ENCODE measurements at places on chromosomes 1 and 21. TPM values are rescaled to one million over a fixed set of nuclear protein-coding genes. Genes with fewer than 3 reads are reported as not detected.

GRCh38 chr1:151058692-151059091 lies 730 bp downstream of the CDC42SE1 start:
- DNase-seq, result peak; percentile 30

- DNase-seq, result no peak
Measured at GRCh38 chr1:189958756-189959155, 518.9 kb downstream of the BRINP3 start.

GRCh38 chr1:9653491-9654050 lies 2.0 kb downstream of the PIK3CD start:
- DNase-seq, result no peak

- no peak for DNase-seq
Measured at GRCh38 chr1:76876655-76877395, 9.5 kb downstream of the ST6GALNAC5 start.

DNA sequence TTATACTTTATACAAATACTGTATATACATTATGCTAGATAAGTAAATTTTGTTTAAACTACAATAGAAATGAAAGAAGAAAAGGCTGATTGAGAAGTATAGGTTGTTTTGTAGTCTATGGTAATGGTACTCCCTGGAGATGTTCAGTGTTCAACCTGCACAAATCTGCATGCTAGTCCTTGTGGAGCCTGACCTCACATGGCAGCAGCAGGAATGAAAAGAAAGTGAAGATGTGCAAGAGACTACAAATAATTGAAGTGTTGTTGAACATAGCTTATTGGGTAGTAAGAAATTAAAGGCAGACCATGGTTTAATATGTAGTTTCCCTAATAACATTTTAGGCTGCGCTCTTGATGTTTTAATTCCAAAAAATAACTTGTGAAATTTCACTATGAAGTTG lies 201.2 kb downstream of the TGFB2 start:
- DNase-seq, result no peak

Gene C1QA
- not detected for total RNA-seq

Gene JAM2
- 1.1 TPM for total RNA-seq

Gene SPATA21
- not detected for total RNA-seq

Gene SPRR1B
- total RNA-seq, result not detected
